ENCODE measurements at places on chromosomes 12 and 14.

DNA sequence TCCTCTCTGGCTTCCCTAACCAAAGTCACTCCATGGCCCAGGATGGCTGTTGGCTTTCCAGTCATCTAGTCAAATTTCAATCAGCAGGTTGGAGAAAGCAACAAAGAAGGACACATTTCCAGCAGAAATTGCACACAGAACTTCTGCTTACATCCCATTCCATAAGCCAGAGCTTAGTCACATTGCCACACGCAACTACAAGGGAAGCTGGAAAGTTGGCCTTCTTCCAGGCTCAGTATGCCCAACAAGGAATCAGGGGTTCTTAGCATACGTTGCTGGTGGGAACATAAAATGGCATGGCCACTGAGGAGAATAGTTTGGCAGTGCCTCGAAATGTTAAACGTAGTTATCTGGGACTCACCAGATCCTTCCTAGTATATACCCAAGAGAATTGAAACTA is 9.3 kb upstream of the APPL2 start:
- DNase-seq = no peak

DNA sequence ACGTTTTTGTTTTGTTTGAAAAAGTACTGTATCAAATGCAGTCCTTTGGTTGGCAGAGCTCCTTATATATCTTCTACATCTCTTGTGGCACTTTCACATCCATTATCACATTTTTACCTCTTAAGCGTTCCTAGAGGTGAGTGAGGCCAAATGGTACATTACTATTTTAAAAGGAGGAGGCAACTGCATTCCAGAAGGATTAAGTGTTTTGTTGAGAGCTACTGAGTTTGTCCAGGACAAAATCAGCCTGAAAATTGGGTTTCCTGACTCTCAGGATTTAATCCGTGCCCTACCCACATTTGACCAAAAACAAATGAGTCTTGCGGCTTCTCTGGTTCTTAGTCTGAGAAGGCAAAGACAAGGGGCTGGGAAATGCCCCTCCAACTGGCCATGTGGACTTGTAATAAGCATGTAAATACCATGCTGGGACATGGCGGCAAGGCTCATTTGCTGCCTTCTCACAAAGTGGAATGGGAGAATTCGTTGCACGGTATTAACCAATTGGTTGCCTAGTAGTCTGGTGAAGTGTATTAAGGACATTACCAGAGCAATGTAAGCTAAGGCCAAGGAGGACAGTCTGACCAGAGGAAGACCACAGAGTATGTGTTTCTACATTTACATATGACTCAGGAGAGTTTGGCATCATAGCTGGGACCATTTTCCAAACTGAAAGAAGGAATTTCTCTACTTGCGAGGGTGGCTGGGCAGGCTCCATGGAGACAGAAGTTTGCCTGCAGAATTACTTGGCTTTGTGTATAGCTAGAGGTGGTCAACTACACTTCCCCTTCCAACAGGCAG is 175.8 kb upstream of the PLXNC1 start:
- DNase-seq = no peak

- DNase-seq = no peak
Measured at GRCh38 chr12:124910561-124911478, 3.6 kb downstream of the UBC start.

DNA sequence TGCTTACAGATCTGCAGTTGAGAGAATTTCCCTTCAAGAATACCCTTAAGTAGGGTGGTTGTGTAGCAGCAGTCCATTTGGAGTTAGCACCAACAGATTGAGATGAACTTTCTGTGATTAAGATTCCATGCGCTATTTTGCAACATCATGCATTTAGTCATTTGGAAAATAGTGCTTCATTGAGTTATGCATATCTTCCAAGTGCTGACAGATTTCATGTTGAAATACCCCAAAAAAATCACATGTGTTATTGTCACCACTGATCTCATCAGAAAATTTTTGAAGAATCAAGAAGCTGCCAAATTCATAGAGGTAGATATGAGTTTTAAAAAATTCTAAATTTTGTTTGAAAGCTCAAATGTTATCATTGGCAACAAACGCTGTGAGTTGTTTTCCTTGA is 35.5 kb upstream of the OSBPL8 start:
- no peak for DNase-seq

- DNase-seq = peak; percentile 80
Measured at GRCh38 chr12:20404576-20405346, 36.4 kb downstream of the PDE3A start.

Data from SIG-M5 (cell line).